Activated CD4-positive, alpha-beta T cell treated with anti-CD3 and anti-CD28 coated beads, Interleukin-2, amount 10 ng/mL, durations not matched to agents 24 days and 14 days (primary cell): ENCODE measurements at places on chromosomes 3 and 15.

GRCh38 chr15:80703965-80704364 is 8.9 kb downstream of the ABHD17C start:
- no peak for DNase-seq
- H3K36me3 ChIP-seq = no peaks in the 10 kb centered on the region
- peaks cover 4% of the 10 kb centered on the region for H3K27me3 ChIP-seq
- H3K4me3 ChIP-seq = no peak overlapping the region

DNA sequence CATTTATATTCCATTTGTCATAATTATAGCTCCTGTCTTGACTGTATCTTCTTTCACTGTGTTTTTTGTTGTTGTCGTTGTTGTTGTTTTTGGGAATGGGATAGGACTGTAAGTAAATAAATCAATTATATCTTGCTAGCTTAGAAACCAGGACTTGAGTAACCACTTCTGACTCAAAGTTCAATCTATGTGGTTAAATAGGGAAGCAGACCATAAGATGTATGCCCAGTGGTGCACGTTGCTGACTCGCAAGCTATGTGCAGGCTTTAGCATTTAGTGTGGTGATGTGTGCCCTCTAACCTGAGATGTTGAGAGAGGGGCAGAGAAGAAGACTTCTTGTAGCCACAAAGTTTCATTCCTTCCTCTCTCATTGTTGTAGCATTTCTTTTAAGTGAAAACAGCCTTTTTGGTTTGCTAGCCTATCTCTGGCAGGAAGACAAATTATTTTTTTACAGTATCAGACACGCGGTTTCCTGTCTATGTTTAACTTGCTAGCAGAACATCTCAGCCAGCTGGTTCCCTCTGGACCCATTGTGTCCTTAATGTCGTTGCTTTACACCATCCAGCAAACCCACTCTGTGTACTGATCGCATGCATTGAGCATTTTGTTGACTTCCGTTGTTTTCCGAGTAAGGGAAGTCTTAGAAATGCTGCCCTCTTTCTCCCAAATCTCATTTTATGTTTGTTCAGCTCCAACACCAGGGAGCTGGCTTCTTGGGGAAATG is 52.1 kb downstream of the TGFBR2 start:
- H3K27me3 ChIP-seq = no peaks in the 10 kb centered on the region
- peak overlapping the region; percentile 84 for H3K4me3 ChIP-seq
- H3K36me3 ChIP-seq = peaks cover 69% of the 10 kb centered on the region
- H3K4me1 ChIP-seq = peaks cover 85% of the 10 kb centered on the region

GRCh38 chr15:66603301-66604179 is 37.7 kb upstream of the LCTL start:
- peaks cover under 1% of the 10 kb centered on the region for H3K4me1 ChIP-seq
- H3K36me3 ChIP-seq = no peaks in the 10 kb centered on the region
- peak; percentile 90 for DNase-seq

DNA sequence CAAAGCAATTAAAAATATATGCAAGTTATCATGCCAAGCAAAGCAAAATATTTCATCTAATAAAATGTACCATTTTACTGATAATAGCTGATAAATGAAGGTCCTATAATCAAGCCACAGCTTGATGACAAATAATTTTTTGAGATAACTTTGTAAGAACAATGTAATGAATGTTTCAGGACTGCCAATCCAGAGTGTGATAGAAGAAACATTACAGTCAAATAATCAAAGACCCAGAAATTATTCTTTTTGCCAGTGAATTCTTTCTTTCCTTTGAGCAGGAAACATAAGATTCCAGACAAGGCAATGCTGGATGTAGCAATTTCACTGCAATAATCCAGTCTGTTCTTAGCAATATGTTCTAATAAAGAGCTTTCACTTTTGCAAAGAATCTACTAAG is 556.1 kb downstream of the PLOD2 start:
- H3K36me3 ChIP-seq = no peaks in the 10 kb centered on the region
- no peak overlapping the region for H3K27ac ChIP-seq
- DNase-seq = no peak
- no peaks in the 10 kb centered on the region for H3K27me3 ChIP-seq
- H3K4me1 ChIP-seq = no peaks in the 10 kb centered on the region

GRCh38 chr3:197953881-197954280 is 3.9 kb downstream of the RPL35A start:
- peak overlapping the region; percentile 51 for H3K27ac ChIP-seq
- H3K27me3 ChIP-seq = no peaks in the 10 kb centered on the region
- peaks cover 73% of the 10 kb centered on the region for H3K36me3 ChIP-seq
- peak overlapping the region; percentile 68 for H3K4me3 ChIP-seq
- peaks cover 49% of the 10 kb centered on the region for H3K4me1 ChIP-seq
